ENCODE measurements at places on chromosomes 12 and 14. TPM values are rescaled to one million over a fixed set of nuclear protein-coding genes. Genes with fewer than 3 reads are reported as not detected.

TMCC3 gene
- 6.9 TPM for polyA plus RNA-seq

RNF212B gene
- not detected for polyA plus RNA-seq

KRT72 gene
- polyA plus RNA-seq, result 2.1 TPM

PROX2 gene
- polyA plus RNA-seq, result 0.18 TPM

ERO1A gene
- 46.3 TPM for polyA plus RNA-seq

CLIP1 gene
- polyA plus RNA-seq, result 57.9 TPM

SLC38A2 gene
- 31.7 TPM for polyA plus RNA-seq

All from Purkinje cell (primary cell).